Hypothalamus (tissue), 51 donors: ENCODE measurements at places on chromosomes 2 and 18.
A peak's percentile ranks its signal among the peaks of the same experiment; 100 is the strongest.

DNA sequence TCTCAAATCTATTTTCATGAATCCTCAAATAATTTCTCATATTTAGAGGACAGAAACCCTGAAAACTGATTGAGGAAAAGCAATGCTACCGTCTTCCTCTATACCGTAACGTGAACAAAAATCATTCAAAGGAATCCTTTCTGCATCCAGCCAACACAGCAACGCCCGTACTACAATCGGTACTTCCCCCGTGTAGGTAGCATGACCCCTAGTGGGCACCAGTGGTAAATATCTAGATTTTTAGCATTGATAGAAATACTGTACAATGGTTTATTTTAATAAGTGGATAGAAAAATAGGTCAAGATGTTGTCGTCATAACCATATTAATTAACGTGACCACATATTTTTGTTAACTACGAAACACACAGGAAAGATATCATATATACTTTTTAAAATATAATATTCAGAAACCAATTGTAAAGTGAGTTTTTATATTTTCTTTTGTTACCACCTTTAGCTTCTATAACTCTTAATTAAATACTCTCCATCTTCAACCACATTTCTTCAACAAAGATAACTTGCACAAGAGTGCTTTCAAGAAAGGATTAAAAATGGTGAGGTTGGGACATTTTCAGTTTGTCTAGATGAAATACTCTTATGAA lies 194.1 kb downstream of the SS18 start:
- no peak for DNase-seq

DNA sequence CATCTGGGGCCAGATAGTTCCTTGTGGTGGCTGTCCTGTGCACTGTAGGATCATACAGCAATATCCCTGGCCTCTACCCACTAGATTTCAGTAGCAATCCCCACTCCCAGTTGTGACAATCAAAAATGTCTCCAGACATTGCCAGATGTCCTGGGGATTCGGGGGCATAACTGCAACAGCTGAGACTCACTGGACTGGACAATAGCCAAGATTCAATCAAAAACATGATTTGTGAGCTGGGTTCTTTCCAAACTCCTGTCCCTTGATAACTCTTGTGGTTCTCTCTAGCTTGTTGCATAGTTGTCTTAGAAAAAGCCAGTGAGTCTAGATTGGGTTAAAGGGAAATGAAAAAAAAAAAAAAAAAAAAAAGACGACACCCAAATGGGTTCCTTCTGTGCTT lies 293.4 kb downstream of the CELF4 start:
- DNase-seq, result no peak

- no peak for DNase-seq
These were observed 127.9 kb downstream of the PIEZO2 start for GRCh38 chr18:11021477-11021876.

DNA sequence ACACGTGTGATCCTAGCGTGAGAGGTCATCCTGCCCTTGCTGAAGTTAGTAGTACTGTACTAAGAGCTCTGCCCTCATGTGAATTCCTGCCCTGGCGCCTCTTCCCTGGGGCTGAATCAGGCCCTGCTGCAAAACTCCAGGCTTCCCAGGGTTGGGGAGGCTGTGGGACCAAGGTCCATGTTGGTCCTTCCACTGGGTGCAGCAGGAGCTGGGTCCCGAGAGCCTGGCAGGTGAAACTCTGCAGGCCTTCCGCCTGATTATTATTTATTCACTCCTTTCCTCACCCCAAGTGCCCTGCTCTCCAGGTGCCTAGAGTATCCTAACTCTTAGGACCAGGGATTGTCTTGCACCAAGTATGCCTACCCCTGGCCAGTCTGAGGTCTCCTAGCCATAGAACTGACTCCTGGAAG lies 5.3 kb upstream of the CNNM3 start:
- no peak for DNase-seq

GRCh38 chr2:240278661-240279060 lies 138.2 kb upstream of the OTOS start:
- no peak for DNase-seq

- DNase-seq, result no peak
These were observed 987 bp upstream of the DLX1 start for GRCh38 chr2:172084395-172084644.

DNA sequence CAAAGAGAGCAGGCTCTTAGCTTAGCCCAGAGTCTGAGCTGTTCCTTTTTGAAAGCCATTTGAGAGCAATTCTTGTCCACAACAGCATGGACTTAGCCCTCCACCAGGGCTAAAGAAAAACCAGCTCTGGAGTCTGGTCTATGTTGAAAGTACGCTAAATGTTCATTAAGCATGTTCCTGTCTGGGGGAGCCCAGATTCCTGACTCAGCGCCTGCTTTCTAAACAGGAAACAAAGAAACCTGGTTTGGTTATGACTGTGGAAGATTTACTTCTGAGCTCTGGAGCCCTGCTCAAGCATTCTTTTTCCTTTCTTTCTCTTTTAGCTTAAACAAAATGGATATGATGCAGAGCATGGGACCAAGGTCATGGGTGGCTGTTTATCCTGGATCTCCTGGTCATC lies 279.8 kb downstream of the RBM43 start:
- no peak for DNase-seq

- DNase-seq, result no peak
These were observed 262.4 kb upstream of the CHST9 start for GRCh38 chr18:27447451-27447881.

DNA sequence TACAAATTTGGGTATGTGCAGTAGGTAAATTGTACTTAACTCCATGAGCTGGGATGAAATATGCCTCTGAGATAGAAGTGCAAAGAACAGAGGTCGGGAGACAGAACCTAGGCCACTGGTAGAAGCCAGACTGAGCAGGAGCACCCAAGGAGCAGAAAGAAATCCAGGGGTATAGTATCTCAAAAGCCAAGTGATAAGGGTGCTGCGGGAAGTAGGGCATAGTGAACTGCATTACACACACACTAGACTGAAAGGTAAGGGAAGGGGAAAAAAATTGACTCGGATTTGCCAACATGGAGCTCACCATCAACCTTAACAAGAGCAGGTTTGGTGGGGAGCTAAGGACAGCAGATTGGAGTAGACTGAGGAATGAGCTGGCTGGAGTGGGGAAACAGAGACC lies 89.3 kb upstream of the TMEM247 start:
- DNase-seq, result no peak

GRCh38 chr2:15588329-15588919 lies 3.2 kb upstream of the DDX1 start:
- peak; percentile 3 for DNase-seq

- DNase-seq, result no peak
These were observed 2.3 kb downstream of the HOXD11 start for GRCh38 chr2:176109192-176109901.

DNA sequence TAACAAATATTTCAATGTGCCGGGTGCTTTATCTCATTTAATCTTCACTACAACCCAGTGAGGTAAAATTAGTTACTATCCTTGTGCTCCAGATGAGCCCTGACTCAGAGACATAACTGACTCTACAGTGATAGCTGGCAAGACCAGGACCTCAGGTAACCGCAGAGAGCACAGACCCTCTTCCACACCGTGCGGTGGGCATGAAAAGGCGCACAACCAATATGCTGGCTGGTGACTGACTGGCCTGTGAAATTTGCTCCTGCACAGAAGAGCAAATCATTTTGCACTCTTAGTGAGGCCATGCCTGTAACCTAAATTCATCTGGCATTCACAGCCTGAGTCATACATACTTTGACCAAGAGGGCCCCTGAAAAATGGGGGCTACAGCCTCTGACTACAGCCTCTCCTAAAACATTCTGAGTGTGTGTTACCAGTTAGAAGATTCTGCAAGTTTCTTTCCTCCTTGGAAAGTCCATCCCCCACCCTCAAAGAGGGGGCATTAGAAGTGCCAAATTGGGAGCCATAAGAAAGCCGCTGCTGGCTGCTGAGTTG lies 22.4 kb upstream of the MSGN1 start:
- DNase-seq, result no peak

DNA sequence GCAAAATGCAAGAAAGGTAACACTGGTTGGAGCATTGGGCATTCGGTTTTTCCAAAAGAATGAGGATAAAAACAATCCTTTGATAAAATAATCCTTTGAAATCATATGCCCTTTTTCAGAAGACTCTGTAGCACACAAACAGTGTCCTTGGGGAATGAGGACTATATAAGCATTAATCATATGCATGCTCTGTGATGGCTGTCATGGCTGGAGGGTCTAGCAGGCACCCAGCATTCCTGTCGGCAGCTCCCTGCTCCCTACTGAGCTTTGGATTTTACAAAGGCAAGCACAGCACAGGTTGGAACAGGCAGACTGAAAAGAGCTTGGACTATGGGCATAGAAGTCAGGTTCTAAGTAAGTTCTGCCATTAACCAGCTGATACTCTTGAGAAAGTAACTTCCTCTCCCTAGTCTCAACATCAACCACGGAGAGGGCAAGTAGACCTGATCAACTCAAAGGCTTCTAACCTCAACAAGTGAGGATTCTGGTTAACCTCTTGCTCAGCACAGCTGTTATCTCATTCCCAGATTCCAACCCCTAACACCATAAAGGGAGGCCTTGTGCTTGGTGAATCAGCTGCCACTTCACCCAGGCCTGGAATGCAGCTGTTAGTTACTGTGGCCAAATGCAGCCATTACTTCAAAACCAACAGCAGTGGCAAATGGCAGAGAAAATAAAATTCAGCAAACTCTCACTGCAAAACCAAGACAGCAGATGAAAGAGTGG lies 29.5 kb downstream of the GALNT14 start:
- DNase-seq, result no peak

DNA sequence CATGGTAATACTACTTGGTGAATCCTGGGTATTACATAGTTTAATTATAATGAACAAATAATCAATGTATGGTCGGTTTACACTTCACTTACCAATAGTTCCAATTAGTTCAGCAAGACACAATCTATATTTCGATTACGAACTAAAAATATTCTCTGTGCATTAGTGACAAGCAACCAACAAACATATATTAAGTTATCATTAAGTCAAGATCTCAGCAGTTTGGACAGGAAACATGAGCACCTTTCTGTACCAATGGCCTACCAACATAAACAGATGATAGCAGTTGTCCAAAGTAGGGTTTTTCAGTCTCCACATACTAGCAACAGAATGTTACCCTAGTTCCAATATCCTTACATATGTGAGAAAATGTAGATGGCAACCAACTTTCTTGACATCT lies 32.8 kb downstream of the RTN4 start:
- no peak for DNase-seq

- no peak for DNase-seq
These were observed 491.2 kb downstream of the PIK3C3 start for GRCh38 chr18:42446195-42446594.

DNA sequence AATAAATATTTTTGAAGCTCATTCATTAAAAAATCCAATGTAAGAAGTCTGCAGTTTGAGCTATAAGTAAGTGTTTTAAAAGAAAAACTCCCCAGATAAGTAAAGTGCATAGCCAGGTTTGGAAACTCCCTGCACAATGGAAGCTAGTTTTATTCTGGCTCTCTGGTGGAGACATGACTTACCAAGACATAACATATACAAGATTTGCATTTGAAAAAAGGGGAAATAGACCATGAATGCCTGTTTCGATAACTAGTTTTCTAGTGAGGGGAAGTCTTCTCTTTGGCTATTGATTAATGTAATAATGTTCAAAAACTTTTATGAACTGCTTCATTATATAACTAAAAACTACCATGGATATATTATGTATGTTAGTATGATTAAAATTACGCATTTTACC lies 435.2 kb downstream of the ARHGAP15 start:
- DNase-seq, result no peak

DNA sequence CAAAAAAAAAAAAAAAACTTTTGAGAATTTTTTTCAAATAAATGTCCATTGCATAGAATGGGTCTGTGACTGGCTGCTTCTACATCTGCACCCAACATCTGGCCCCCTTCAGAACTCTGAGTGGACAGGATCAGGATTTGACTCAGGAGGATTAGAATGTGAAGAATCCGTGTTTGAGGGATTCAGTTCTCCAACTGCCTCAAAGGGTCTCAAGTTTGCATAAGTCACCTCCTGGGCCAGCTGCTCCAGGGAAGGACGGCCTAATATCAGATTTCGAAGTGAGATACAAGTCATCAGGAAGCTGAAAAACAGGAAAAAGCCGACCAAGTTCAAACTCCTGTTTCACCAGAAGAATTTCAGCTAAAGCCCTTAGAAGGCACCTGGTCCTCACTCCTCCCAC lies 10.9 kb downstream of the MAT2A start:
- no peak for DNase-seq

GRCh38 chr2:39523308-39524044 lies 86.4 kb upstream of the MAP4K3 start:
- DNase-seq, result no peak

GRCh38 chr2:128799730-128800129 lies 481.1 kb upstream of the HS6ST1 start:
- no peak for DNase-seq

- DNase-seq, result no peak
These were observed 740.8 kb upstream of the SOX11 start for GRCh38 chr2:4951368-4951767.

DNA sequence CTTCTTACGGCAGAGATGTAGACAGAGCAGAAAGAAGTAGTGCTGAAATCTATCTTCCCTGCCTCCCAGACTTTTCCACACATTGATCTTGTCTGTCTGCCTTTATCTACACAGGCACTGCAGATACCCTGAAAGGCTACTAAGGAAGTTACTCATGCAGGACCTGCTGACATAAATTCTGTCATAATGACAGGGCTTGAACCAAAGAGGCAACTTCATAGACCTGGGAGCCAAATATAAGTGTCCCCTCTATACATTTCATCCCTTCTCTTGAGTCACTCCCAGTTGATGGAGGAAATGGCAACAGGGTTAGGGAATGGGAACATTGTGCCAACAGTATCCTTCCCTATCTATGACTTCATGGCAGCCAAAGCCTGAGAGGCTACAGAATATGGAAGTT lies 157.5 kb downstream of the TNS1 start:
- no peak for DNase-seq

- no peak for DNase-seq
These were observed 22.7 kb downstream of the RPRM start for GRCh38 chr2:153455861-153456260.

- DNase-seq, result no peak
These were observed 8.8 kb upstream of the EVA1A start for GRCh38 chr2:75569546-75569945.

- DNase-seq, result no peak
These were observed 545 bp upstream of the CDCA7 start for GRCh38 chr2:173354073-173354581.

DNA sequence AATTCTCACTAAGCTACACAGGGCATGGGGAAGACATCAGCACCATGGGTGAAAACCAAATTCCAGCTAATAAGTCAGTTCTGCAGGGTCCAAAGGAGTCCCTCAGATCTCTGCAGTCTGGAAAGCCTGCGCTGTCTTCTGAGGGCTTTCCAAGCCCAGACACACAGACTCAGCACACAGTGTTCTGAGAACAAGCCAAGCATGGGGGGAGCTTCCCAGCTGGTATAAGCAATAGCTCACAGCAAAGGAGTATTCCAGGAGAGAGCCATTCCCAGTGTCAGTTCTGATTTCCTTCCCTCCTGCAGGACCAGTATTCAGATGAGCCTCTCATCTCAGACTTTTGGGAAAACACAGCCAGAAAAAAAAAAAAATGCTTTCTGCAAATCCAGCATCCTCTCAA lies 370.8 kb downstream of the TNS1 start:
- no peak for DNase-seq

- no peak for DNase-seq
These were observed 19.8 kb downstream of the ARL5A start for GRCh38 chr2:151808258-151809072.
